NB4 (cell line): ENCODE measurements at places on chromosomes 5 and 9.

DNA sequence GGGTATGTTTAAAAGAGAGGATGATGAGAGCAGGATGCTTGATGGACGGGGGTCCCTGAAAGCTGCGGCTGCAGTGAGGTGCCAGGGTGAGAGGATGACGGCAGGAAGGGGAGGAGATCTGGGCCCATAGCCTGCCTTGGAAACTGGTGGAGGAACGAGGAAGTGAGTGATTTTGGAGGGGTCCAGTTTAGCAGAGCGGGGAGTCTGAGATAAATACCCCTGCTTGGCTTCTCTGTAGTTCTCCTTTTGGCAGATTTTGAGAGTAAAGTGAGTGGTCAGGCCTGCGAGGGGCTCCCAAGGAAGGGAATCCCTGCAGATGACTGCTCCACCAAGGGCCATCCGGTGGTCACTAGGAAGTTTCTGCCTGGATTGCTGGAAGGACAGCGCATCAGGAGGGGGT lies 98.5 kb upstream of the PTCH1 start:
- no peak for DNase-seq

DNA sequence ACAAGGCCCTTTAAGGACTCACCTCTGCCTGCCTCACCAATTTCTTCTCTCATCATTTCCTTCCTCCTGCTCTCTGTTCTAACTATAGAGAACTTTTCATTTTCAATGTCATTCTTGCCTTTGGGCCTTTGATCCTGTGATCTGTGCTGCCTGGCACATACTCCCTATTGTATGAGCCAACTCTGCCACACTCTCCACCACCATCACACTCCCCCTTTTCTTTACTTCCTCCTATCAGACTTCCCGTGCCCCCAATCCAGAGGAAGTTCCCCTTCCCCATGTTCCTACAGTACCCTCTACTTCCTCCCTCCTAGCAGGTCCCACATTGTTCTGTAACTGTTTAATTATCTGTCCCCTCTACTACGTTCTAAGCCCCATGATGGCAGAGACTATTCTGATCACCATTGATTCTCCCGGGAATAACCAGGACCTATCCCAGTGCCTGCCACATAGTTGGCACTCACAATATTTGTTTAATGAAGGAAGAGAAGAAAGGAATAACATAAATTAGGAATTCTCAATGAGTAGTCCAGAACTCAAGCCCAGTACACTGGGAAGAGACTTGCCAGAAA lies 27.5 kb downstream of the ADAM19 start:
- DNase-seq = no peak

DNA sequence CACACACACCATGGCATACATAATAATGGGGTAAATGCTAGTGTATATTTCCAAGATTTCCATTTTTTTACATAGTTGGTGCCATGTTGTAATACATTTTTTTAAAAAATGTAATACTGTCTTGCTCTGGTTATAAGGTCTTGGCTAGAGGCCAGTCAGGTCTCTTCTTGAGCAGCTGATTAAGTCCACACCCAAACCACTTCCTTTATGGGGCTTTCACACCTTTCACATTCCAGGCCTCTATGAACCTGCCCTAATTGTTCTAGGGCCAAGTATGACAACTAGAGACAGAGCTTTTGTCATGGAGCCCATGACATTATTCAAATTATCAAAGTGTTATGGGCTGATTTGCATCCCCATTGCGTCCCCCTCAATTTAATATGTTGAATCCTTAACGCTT lies 495.6 kb upstream of the CTNND2 start:
- DNase-seq = no peak

GRCh38 chr9:20732118-20732517 lies 48.1 kb downstream of the FOCAD start:
- no peak for DNase-seq

DNA sequence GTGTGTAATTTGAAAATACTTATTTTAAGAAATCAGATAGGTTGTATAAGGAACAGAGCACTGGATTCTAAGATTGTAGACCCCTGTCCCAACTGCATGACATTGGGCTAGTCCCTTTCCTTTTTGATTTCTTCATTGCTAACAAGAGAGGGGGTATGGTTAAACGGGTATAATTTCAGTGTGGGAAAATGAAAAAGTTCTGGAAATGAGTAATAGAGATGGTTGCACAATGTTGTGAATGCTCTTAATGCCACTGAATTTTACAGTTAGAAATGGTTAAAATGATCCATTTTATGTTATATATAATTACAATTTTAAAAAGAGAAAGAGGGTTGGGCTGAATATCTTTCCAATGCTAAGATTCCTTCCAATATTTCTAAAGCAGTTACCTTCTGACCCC lies 103.3 kb upstream of the LHFPL2 start:
- no peak for DNase-seq

DNA sequence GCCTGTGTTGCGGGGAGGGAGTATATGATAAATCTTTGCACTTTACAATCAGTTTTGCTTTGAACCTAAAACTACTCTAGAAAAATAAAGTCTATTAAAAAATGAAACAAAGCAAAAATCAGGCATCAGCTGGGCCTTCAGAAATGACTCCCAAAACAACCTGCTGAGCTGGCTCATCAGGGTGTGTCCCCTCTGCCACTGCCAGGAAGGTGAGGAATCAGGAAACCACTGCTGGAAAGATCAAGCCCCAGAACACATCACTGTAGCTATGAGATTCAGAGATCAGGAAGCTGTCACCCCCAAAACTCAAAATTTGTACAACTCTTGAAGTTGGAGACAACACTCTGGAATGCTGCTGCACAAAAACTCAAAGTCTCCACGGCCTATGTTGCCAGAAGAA lies 40.5 kb upstream of the TBCA start:
- no peak for DNase-seq

- DNase-seq = no peak
Measured at GRCh38 chr9:79542735-79543620, 28.8 kb upstream of the TLE4 start.

GRCh38 chr9:23686257-23686656 lies 139.8 kb downstream of the ELAVL2 start:
- no peak for DNase-seq

DNA sequence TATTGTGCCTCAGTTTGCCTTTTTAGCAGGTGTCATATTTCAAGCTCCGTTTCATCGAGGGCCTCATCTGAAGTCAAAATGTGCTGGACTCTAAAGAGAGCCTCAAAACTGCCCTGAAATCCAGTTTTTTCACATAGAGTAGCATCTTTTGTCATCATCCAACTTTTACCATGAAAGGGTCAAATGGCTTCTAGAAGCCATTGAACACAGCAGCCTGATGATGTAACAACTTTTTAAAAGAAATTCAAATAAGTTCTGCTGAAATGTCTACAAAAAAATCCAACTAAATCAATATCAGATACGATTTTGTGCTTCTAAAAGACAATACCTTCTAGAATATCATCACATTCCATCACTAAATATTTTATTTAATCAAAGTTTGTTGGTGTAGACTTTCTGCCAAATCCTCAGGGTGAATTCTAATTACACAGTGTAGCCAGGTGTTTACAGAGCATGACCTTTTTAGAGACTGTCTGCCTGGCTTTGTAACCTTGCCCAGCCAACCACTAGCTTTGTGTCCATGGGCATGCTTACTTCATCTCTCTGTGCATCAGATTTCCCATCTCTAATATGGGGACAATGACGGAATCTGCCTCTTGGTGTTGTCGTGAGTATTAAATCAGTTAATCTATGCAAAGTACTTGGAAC lies 505.0 kb downstream of the EBF1 start:
- DNase-seq = no peak

GRCh38 chr5:115419846-115420585 lies 123.6 kb upstream of the CCDC112 start:
- peak; percentile 14 for DNase-seq

DNA sequence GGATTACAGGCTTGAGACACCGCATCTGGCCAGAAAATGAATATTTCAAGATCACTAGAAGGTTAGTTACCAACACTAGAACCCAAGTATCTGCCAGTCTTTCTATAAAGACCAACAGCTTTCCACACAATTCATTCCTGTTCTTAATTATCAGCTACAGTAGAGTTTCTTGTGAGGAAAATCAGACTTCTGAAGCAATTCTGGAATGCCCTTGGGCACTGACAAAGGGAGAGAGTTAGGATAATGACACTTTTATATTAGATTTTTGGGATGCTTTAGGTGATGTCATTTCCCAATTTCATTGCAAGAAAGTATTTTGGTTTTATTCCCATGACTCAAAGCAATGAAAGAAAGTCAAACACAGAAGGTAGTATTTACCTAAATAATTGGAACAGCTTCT lies 497.0 kb upstream of the TUSC1 start:
- DNase-seq = no peak

GRCh38 chr9:128860937-128861336 lies 20.8 kb downstream of the KYAT1 start:
- no peak for DNase-seq

- DNase-seq = no peak
Measured at GRCh38 chr5:178323961-178324360, 91.4 kb upstream of the PHYKPL start.

DNA sequence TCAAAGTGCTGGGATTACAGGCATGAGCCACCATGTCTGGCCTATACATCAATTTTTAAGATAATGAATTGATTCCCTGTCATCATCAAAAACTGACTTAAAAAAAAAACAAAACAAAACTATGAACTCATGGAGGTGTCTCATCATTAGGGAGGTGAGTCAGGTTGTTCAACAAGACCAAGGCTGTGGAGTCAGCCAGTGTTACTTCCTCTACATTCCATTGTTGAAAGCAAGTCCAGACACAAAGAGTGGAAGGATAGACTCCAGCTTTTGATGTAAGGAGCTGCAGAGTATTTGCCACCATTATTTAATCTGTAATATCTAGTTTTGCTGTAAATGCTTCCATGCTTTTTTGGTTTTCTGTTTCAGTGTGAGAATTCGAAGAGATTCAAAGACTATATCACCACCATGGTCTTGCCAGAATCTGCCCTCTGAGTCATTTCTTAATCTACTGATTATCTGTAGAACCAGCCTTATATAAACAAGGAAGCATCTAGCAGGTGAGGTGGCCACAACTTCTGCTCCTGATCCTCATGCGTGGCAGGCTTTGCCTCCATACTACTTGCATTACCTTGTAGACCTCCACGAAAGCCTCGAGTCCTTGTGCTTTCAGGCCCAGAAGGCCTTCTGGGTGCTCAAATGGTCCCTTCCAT lies 156.1 kb downstream of the FGF1 start:
- no peak for DNase-seq

DNA sequence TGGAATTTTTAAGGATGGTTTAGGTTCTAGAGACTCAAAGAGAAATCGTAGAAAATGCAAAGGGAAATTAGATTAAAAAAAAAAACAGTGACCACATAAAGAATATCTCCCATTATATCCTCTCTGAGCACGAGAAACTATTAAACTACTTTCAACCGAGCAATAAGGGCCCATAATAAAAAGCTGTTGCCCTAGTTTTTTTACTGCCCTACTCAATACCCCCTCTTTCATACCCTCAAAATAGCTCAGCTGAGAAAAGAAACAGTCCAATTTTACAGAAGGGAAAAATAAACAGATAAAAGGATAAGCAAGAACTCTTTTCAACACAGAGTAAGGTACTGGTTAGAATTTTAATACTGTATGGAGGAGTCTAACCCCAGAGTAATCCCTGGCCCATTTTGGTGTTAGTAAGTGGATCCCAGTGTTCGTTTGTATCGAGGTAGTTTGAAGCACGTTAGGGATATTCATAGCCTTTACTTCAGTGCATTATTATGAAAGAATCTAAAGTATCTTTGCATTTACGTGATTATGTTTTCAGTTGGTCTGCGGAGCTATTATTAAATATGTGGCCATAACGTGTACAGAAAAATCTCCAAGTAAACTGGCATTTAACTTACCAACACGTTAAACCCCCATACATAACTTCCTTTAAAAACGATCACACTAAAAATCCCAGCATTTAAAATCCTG lies 980 bp upstream of the RHOBTB3 start:
- peak; percentile 18 for DNase-seq

DNA sequence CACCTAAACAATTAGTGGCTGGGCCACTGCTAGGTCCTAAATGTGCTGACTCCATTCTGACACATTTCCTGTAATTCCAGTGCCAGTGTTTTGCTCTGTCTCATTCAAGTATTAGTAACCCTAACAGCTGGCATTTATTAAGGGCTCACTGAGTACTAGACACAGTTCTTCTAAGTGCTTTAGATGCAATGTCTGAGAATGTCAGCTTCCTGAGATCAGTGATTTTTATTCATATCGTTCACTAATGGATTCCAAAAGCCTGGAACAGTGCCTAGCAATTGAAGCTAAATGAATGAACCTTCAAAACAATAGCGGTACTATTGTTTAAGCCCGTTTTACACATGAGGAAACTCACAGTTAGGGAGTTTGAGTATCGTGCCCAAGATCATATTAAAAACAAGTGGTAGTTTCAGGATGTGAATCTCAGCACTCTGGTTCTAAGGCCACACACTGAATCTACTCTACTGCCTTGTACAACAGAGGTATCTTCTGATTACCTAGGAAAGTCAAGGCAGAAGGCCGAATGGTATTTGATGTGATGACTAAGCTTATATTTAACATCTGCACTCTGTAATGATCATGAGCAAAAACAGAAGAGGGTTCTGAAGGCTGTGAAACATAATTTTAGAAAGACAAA lies 304.0 kb downstream of the PJA2 start:
- DNase-seq = no peak

DNA sequence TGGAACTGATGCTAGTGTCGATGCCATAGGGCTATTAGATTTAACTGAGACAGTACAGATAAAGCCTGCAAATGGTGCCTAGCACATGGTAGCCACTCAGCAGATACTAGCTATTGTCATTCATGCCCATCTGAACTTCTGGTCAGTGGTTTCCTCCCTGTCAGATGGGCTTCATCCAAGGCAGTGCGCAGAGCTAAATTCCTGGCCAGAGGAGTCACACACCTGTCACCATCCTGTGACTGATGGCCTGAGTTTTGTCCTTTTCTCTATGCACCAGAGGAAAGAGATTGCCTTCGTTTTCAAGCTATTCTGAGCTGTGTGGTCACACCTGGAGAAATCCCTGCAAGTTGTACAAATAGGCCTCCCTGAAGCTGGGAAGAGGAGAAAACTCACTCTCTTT lies 34.7 kb downstream of the MSX2 start:
- no peak for DNase-seq

DNA sequence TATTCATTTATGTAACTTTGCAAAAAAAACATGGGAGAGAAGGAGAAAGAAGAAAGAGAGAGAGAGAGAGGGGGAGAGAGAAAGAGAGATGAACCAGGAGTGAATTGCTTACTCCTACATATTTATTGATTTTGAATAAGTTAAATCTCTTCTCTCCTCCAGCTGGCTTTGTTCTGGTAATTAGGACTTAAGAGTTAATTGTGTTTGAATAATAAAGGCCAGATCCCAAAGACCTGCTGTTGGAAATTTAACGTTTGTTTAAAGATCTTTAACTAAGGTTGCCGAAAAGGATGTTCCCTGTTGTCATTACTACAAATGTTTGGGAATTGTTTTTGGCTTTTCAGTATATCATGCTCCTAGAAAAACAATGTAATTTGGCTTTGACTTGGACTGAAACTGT lies 473.0 kb downstream of the TUSC1 start:
- no peak for DNase-seq

DNA sequence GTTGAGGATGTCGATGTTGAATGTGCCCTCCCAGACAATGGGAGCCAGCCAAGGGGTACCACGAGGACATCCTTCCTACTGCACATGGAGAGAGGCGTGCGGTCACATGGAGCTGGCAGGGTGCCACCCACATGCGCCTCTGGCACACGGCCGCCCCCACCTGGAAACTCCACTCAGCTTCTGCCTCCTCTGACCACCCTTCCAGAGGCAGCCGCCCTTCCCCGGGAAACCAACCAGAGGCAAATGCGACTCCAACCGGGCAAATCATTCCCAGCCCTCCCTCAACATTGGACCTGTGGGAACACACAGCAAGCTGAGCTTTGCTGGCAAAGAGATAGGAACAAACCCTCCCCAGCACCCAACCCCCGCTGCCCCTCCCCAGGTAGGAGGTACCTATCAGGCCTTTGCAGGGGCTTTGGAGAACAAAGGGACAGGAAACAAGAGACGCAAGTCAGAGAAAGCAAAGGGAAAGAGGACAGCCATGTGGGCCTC lies 17.5 kb downstream of the ABO start:
- no peak for DNase-seq
